ENCODE measurements at places on chromosomes 4 and X.
A peak's percentile ranks its signal among the peaks of the same experiment; 100 is the strongest.

- DNase-seq = no peak
Measured at GRCh38 chr4:117847849-117848248, 186.4 kb upstream of the NDST3 start.

GRCh38 chr4:39655211-39655610, 16.5 kb upstream of the SMIM14 start:
- no peak for DNase-seq

DNA sequence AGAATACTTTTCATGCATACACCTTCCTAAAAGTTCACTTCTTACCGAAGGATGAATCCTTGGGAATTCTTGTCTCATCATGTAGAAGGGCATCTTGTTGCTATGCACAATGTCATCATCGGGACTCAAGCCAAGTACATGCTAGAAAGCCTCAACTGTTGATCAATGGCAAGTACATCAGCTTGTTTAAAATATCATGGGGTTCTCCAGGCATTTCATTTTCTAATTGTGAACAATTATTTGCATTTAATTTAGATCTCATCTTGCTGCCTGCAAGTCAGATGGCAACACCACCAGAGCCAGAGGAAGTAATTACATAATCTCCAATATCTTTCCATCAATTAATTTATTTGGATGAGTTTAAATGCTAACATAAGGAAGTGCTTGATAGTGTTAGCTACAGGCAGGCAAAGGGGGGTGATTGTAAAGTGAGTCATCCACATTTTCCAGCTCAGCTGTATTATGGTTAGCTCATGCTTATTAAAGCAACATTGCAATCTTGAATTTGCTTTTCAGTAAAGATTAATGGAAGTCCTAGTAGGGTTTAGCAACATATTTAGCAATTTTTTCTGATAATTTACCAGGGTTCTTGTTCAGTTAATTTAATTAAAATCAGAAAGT, 356.5 kb downstream of the CBLL2 start:
- DNase-seq = no peak

- no peak for DNase-seq
Measured at GRCh38 chr4:62359441-62360155, 1159.5 kb downstream of the ADGRL3 start.

DNA sequence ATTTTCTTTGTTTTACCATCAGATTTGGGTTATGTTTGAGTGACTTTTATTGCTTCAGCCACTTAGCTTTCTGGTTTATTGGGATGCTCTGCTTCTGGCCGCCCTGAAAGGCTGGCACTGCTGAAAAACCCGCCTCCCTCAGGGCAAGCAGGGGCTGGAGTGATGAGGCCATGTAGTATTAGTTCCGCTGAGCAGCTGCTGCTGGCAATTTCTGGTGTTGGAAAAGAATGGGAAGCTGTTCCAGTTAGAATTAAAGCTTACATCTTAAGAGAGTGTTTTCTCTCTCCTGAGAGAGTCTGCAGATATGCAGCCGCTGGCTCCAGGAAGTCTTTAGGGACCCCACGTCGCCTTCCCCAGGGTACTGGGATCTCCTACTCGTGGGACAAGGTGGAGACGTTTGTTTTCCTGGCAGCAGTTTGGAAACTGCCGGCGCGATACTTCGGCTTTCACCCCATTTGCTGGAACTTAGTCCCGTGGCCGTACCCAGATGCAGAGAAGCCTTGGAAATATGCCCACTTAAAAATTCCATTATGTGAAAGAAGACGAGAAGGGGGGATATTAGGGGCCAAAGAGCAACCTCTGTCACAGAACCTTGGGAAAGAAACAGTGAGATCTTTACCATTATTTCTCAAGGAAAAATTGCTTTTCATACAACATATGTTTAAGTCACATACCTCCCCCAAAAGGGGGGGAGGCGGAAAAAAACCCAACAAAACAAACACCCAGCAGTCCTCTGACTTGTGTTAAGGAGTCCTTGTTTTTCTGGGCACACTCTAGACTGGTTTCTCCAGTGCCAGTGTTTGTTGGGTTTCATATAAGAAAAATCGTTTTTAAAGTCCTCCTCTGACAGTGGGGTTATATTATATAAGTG, 72.6 kb downstream of the TMEM131L start:
- DNase-seq = peak; percentile 48

Data from retina (tissue), 1 donor.